H9 (cell line): ENCODE measurements at places on chromosomes 7 and 10.

- H3K27ac ChIP-seq, result no peak overlapping the region
- H3K36me3 ChIP-seq, result no peaks in the 10 kb centered on the region
- no peak overlapping the region for H3K4me3 ChIP-seq
- H3K4me1 ChIP-seq, result no peaks in the 10 kb centered on the region
- H3K27me3 ChIP-seq, result no peaks in the 10 kb centered on the region
Measured at GRCh38 chr7:53205006-53205405, 169.6 kb downstream of the POM121L12 start.

GRCh38 chr7:152735443-152736004, 24.0 kb upstream of the ACTR3B start:
- H3K4me1 ChIP-seq, result no peaks in the 10 kb centered on the region
- no peak for DNase-seq
- H3K27ac ChIP-seq, result no peak overlapping the region

GRCh38 chr10:1661859-1662437, 75.4 kb downstream of the ADARB2 start:
- peaks cover 11% of the 10 kb centered on the region for H3K36me3 ChIP-seq
- H3K4me3 ChIP-seq, result no peak overlapping the region
- peaks cover 2% of the 10 kb centered on the region; the same call in 1 of the 2 replicates for H3K4me1 ChIP-seq
- no peaks in the 10 kb centered on the region; the same call in 1 of the 2 replicates for H3K27me3 ChIP-seq

DNA sequence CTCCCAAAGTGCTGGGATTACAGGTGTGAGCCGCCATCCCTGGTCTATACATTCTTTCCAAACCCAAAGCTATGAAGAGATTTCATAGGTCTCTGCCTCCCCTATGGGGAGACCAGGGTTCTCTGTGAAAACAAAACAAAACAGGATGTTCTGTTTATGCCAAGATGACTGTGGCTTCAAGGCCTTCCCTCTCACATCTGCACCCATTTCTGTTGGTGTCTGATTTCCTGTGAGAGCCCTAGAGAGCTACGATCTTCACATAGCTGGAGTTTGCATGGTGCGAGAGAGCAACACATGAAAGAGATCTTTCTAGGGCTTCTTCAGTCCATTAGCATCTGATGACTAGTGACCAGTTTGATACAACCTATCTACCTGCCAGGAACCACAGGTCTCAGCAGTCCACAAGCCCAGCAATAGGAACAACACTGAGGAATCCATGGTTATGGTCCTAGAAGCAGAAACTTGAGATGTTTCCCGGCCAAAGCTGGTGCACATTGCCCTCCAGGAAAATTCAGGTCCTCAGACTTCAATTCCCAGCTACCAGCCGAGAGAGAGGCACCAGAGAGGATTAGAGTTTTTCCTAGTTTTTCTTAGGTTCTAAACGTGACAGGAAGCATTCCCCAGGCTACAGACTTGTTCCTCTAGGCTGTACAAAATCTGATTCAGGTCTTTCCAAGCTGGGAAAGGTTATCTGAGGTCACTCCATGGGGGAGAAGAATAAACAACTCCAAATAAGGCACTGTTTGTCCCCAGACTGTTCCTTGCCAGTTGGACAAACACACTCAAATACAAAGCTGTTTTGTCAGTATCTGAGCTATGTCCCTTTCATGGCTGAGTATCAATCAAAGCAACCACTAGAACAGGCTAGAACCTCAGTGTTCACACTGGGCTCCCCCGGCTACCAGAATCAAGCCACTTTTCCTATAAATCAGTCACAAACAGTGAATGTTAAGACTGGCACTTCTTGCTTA, 259.7 kb downstream of the CALN1 start:
- no peak overlapping the region for H3K27ac ChIP-seq
- no peak overlapping the region for H3K4me3 ChIP-seq
- H3K4me1 ChIP-seq, result no peaks in the 10 kb centered on the region
- DNase-seq, result no peak
- no peaks in the 10 kb centered on the region for H3K36me3 ChIP-seq

- H3K27me3 ChIP-seq, result no peaks in the 10 kb centered on the region; the same call in 1 of the 2 replicates
- H3K4me1 ChIP-seq, result peaks cover 10% of the 10 kb centered on the region
- H3K36me3 ChIP-seq, result no peaks in the 10 kb centered on the region
- H3K27ac ChIP-seq, result peak overlapping the region; percentile 12
Measured at GRCh38 chr7:131110297-131111080, 217.2 kb upstream of the MKLN1 start.

GRCh38 chr10:80413271-80413996, 5.1 kb downstream of the PRXL2A start:
- H3K27ac ChIP-seq, result no peak overlapping the region
- H3K4me1 ChIP-seq, result no peaks in the 10 kb centered on the region; the same call in 1 of the 2 replicates
- H3K36me3 ChIP-seq, result peaks cover 2% of the 10 kb centered on the region

DNA sequence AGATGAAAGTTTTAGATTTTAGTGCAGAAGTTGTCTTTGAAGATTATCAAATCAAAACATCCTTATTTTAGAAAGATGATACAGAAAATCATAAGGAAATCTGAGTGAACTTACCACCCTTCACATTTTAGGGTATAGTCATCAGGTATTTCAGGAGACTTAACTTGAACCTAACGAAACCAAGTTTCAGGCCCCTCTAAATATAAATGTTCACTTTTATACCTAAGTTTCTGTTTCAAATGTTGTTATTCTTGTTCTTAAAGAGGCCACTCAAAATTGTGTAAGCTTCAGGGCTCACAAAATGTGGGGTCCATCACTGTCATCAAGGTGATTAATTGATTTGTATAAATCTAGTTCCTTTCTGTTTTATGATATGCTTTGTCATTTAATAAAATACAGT, 216.2 kb downstream of the KIAA1217 start:
- H3K27ac ChIP-seq, result no peak overlapping the region
- H3K4me3 ChIP-seq, result no peak overlapping the region
- no peaks in the 10 kb centered on the region for H3K4me1 ChIP-seq

- H3K36me3 ChIP-seq, result no peaks in the 10 kb centered on the region
- H3K4me1 ChIP-seq, result no peaks in the 10 kb centered on the region
- H3K27ac ChIP-seq, result no peak overlapping the region
- DNase-seq, result peak; percentile 14
- no peak overlapping the region for H3K4me3 ChIP-seq
Measured at GRCh38 chr10:78443900-78444571, 410.4 kb downstream of the RPS24 start.

DNA sequence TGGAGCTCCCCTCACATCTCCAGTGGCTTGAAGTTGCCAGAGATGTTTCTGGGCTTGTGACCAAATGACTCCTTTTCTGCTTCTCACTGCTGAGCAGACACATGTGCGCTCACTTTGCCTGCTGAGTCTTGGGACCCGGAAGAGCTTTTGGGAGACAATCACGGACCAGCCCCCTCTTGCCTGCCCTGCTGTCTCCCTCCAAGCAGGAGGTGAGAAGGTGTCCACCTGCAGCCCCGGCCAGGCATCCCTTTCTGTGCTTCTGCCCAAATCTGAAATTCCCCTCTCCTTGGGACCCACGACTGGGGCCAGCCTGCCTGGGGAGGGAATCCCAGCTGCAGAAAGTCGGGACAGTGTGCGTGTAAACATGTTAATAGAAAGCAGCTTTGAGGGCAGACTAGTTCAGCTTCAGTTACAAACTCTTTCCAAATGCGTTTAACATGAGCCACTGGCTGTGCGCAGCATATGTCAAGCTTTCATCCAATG, 31.7 kb downstream of the HTRA1 start:
- no peak for DNase-seq
- H3K27ac ChIP-seq, result no peak overlapping the region
- H3K4me1 ChIP-seq, result no peaks in the 10 kb centered on the region
- H3K27me3 ChIP-seq, result no peaks in the 10 kb centered on the region

DNA sequence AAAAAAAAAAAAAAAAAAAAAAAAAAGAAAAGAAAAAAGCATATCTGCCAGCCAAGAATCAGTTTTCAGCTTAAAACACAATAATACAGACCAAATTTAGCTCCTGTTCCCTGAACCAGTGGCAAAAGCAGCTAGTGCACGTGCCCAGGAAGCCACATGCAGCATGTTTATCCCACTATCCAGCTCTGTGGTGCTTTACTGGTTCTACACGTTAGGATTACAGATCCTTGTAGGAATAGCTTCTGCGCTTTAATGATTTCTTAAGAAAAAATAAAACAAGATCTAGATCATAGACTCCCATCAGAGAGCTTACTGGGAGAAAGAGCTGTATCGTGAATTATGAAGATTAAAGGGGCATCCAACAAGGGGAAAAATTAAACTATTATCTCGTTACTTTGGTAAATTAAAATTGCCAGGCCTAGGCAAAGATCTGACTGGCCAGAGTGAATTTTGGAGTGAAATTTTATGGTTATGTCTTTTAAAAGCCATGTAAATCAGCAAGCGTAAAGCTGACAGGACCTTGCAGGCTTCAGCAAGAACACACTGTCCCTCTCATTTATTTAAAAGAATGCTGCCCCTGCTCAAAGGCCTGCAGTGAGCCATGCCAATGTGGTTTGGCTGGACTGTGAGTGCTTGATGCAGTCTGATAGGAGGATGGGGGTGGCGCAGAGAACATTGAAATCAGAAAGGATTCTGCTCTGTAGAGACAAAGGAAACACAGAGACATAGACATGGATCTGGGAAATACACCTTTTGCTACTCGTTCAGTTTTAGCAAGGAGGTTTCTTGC, 177.3 kb upstream of the PHYHIPL start:
- no peak overlapping the region for H3K27ac ChIP-seq
- no peak overlapping the region for H3K4me3 ChIP-seq
- H3K4me1 ChIP-seq, result no peaks in the 10 kb centered on the region
- no peak for DNase-seq
- H3K27me3 ChIP-seq, result no peaks in the 10 kb centered on the region

- H3K4me1 ChIP-seq, result peaks cover 8% of the 10 kb centered on the region
- no peak overlapping the region for H3K4me3 ChIP-seq
- no peak overlapping the region for H3K27ac ChIP-seq
- no peaks in the 10 kb centered on the region for H3K36me3 ChIP-seq
Measured at GRCh38 chr7:37703361-37703760, 19.8 kb downstream of the GPR141 start.
